Activated B cell treated with CpG ODN at 0.5 μM for 24 hours (primary cell): ENCODE measurements at places on chromosomes 13 and 19. TPM values are rescaled to one million over a fixed set of nuclear protein-coding genes. Genes with fewer than 3 reads are reported as not detected.

RNF17 gene
- total RNA-seq = not detected in 2 replicates

WTIP gene
- total RNA-seq = 0.07 and 0.38 TPM in 2 replicates

KASH5 gene
- 0.62 and 0.66 TPM in 2 replicates for total RNA-seq

GRCh38 chr13:72113931-72114330 is 246.9 kb upstream of the DACH1 start:
- H3K27me3 ChIP-seq = no peaks in the 10 kb centered on the region
- no peak overlapping the region for H3K4me3 ChIP-seq
- H3K36me3 ChIP-seq = no peaks in the 10 kb centered on the region
- H3K4me1 ChIP-seq = no peaks in the 10 kb centered on the region
- DNase-seq = no peak

GRCh38 chr19:41305927-41306793 is 3.8 kb upstream of the CCDC97 start:
- peaks cover 74% of the 10 kb centered on the region for H3K36me3 ChIP-seq
- H3K27me3 ChIP-seq = no peaks in the 10 kb centered on the region
- DNase-seq = no peak
- H3K4me3 ChIP-seq = no peak overlapping the region
- peaks cover 74% of the 10 kb centered on the region for H3K4me1 ChIP-seq
- peak overlapping the region; percentile 100 for H3K27ac ChIP-seq

DNA sequence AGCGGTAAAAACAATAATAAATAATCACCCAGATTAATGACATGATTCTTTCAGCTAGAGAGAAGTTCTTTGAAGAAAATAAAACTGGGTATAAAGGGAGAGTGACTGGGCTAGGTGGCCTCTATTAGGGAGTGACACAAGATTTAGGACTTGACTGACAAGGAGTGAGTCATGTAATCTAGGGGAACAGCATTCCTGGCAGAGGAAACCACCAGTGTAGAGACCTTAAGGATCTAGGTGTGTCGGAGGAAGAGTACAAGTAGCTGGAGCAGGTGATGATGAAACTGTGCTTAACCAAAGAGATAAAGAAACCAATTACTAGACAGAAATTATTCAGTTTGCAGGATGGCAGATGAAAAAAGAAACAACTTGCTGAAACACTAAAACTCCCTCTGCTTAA is 248.0 kb downstream of the RFC3 start:
- no peaks in the 10 kb centered on the region for H3K36me3 ChIP-seq
- H3K4me3 ChIP-seq = no peak overlapping the region
- H3K27me3 ChIP-seq = no peaks in the 10 kb centered on the region
- H3K27ac ChIP-seq = no peak overlapping the region
- no peaks in the 10 kb centered on the region for H3K4me1 ChIP-seq
- DNase-seq = no peak

GRCh38 chr13:55361141-55361540 is 1779.6 kb upstream of the PRR20A start:
- H3K4me3 ChIP-seq = no peak overlapping the region
- no peaks in the 10 kb centered on the region for H3K36me3 ChIP-seq
- no peak for DNase-seq
- no peak overlapping the region for H3K27ac ChIP-seq

DNA sequence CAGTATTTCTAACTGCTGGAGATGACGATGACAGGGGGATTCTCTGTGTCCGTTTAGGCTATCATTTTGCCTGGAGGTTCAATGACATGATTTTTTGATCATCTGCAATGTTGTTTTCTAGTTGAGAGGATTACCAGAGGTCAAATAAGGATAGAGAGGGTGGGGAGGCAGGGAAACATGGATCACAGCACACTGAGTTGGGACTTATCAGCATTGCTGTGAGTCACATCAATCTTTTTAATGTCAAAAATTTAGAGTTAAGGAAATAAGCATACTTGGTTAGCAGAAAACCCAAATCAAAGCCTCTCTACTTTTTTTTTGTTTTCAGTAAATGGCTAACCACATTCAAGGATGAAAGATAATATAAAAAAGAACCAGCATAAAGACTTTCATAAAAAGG is 43.0 kb upstream of the CSNK1A1L start:
- H3K36me3 ChIP-seq = no peaks in the 10 kb centered on the region
- H3K27me3 ChIP-seq = no peaks in the 10 kb centered on the region
- DNase-seq = no peak
- H3K4me3 ChIP-seq = no peak overlapping the region
- no peaks in the 10 kb centered on the region for H3K4me1 ChIP-seq

- H3K4me1 ChIP-seq = peaks cover 11% of the 10 kb centered on the region
- H3K27ac ChIP-seq = peak overlapping the region; percentile 62
- H3K4me3 ChIP-seq = peak overlapping the region; percentile 63
- no peaks in the 10 kb centered on the region for H3K36me3 ChIP-seq
- DNase-seq = no peak
- peaks cover 6% of the 10 kb centered on the region for H3K27me3 ChIP-seq
These were observed 14.5 kb downstream of the ARHGEF7 start for GRCh38 chr13:111129465-111130115.

DNA sequence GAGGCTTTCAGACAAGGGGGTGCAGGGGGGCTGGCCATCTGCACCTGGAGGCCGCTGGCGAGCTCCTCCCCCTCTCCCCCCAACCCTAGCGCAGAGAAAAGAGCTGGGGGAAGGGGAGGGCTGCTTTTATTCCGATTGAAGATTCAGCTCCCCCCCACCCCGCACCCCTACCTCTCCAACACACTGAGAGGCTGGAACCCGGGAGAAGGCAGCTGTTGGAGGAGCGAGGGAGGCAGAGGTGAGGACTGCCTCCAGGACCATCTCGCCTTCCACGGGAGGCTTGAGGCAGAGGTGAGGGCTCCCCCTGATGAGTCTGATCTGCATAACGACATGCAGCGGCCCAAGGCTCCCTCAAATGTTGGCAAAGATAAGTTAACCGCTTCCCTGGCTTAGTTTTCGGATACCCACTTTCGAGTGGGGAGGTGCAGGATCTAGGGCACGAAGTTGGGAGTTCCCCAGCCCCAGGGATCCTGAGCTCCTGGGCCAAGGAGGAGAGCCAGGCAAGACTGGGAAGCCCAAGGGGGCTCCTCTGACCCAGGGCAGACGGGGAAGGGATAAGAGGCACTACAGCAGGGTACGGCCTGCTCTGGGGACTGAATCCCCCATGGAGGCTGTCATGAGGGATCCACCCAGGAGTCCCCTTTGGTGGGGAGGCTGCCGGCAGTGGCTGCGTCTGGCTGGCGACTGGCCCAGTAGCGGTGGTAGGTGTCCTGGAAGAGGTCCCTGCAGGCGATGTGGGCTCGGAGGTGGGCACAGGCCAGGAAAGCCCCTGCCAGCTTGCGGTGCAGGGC is 1.2 kb upstream of the NUMBL start:
- H3K27me3 ChIP-seq = no peaks in the 10 kb centered on the region
- DNase-seq = no peak
- H3K4me1 ChIP-seq = peaks cover 13% of the 10 kb centered on the region
- peaks cover 24% of the 10 kb centered on the region for H3K36me3 ChIP-seq

GRCh38 chr19:30305346-30306060 is 66.7 kb upstream of the ZNF536 start:
- H3K4me1 ChIP-seq = no peaks in the 10 kb centered on the region
- no peak overlapping the region for H3K27ac ChIP-seq
- no peak overlapping the region for H3K4me3 ChIP-seq
- H3K36me3 ChIP-seq = no peaks in the 10 kb centered on the region
- H3K27me3 ChIP-seq = no peaks in the 10 kb centered on the region

GRCh38 chr13:108984251-108984920 is 355.0 kb downstream of the MYO16 start:
- H3K27ac ChIP-seq = no peak overlapping the region
- no peaks in the 10 kb centered on the region for H3K36me3 ChIP-seq
- H3K27me3 ChIP-seq = peaks cover 11% of the 10 kb centered on the region

GFY gene
- total RNA-seq = not detected in 2 replicates

RXFP2 gene
- total RNA-seq = not detected in 2 replicates

DNA sequence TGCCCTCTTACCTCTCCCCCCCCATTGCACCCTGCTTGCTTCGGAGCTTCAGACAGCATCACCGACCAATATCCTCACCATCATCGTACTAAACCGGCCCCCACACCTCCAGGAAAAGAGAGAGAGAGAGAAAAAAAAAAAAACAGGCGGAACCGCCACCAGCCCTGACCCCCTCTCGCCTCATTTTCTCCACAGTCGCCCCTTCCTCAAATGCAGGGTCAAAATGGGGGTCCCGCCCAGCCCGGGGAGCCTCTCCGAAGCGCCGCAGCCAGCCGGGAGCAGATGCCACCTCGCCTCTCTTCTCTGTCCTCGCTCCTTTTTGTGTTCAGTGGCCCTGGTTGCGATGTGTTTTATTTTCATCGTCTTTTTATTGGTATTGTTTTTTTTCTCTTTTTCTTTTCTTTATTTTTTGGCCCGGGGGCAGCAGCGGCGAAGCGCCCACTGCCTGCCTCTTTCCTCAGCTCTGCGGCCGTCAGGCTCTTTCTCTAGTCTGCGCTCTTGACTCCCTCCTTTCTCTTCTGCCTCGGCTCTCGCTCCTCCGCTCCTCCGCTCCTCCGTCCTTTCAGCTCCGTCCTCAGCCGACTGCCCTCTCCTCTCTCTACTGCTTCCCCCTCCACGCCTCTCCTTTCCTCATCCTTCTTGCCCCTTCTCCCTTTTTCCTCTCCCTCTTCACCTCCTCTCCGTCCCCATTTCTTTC is 41.4 kb downstream of the DEDD2 start:
- no peak overlapping the region for H3K27ac ChIP-seq
- no peak overlapping the region for H3K4me3 ChIP-seq
- peaks cover 20% of the 10 kb centered on the region for H3K27me3 ChIP-seq
- H3K36me3 ChIP-seq = no peaks in the 10 kb centered on the region
- peaks cover 10% of the 10 kb centered on the region for H3K4me1 ChIP-seq

ZNF681 gene
- total RNA-seq = 5.5 and 8.3 TPM in 2 replicates

- H3K4me3 ChIP-seq = no peak overlapping the region
- H3K4me1 ChIP-seq = no peaks in the 10 kb centered on the region
- peaks cover 33% of the 10 kb centered on the region for H3K36me3 ChIP-seq
- no peak for DNase-seq
- H3K27ac ChIP-seq = no peak overlapping the region
- H3K27me3 ChIP-seq = no peaks in the 10 kb centered on the region
These were observed 23.5 kb downstream of the EBPL start for GRCh38 chr13:49667773-49668172.

KLK12 gene
- not detected in 2 replicates for total RNA-seq

- no peak overlapping the region for H3K27ac ChIP-seq
- H3K4me3 ChIP-seq = no peak overlapping the region
- no peaks in the 10 kb centered on the region for H3K36me3 ChIP-seq
- H3K4me1 ChIP-seq = no peaks in the 10 kb centered on the region
These were observed 11.3 kb upstream of the CACNG8 start for GRCh38 chr19:53951436-53951835.

CASP14 gene
- not detected in 2 replicates for total RNA-seq

- peaks cover 26% of the 10 kb centered on the region for H3K4me1 ChIP-seq
- DNase-seq = no peak
- H3K27me3 ChIP-seq = no peaks in the 10 kb centered on the region
- peak overlapping the region; percentile 57 for H3K27ac ChIP-seq
- no peaks in the 10 kb centered on the region for H3K36me3 ChIP-seq
- H3K4me3 ChIP-seq = no peak overlapping the region
These were observed 123.3 kb downstream of the AKAP11 start for GRCh38 chr13:42395086-42395821.

DNA sequence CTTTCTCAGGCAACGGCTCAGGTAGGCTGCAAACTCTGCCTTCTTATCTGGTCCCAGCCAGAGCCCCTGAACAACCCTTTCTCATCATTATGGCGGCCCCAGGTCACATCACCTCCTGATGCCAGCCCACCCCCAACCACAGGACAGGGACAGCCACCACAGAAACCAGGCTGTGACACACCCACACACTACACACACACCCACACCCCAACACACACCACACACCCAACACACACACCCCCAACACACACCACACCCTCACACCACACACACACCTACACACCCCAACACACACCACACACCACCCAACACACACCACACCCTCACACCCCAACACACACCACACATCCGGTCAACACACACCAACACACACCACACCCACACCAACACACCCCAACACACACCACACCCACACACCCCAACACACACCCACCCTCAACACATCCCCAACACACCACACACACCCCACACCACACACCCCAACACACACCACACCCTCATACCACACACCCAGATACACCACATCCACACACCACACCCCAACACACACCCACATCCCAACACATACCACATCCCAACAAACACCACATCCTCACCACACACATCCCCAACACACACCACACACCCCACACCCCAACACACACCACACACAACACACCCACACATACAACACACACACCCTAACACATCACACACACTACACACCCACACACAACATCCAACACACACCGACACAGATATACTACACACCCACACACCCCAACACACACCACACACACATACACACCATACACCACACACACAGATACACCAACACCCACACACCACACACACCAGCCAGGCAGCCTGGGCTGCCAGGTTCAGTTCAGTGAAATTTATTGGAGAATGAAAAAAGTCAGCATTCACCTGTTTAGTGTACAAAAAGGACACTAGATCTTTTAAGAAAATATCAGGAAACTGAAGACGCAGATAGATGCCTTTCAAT is 4.2 kb upstream of the ISYNA1 start:
- H3K4me3 ChIP-seq = no peak overlapping the region
- peak overlapping the region; percentile 14 for H3K27ac ChIP-seq
- peaks cover 18% of the 10 kb centered on the region for H3K4me1 ChIP-seq
- H3K36me3 ChIP-seq = peaks cover 33% of the 10 kb centered on the region

- no peaks in the 10 kb centered on the region for H3K36me3 ChIP-seq
- no peak for DNase-seq
- peaks cover 37% of the 10 kb centered on the region for H3K27me3 ChIP-seq
- H3K27ac ChIP-seq = no peak overlapping the region
- no peak overlapping the region for H3K4me3 ChIP-seq
These were observed 12.1 kb upstream of the CEACAM8 start for GRCh38 chr19:42606660-42607351.
